Right hindlimb (tissue), 1 donor: ENCODE measurements at places on chromosomes 16 and 17.
A peak's percentile ranks its signal among the peaks of the same experiment; 100 is the strongest.

GRCh38 chr17:50638606-50638965 is 3.9 kb downstream of the ABCC3 start:
- DNase-seq, result no peak

DNA sequence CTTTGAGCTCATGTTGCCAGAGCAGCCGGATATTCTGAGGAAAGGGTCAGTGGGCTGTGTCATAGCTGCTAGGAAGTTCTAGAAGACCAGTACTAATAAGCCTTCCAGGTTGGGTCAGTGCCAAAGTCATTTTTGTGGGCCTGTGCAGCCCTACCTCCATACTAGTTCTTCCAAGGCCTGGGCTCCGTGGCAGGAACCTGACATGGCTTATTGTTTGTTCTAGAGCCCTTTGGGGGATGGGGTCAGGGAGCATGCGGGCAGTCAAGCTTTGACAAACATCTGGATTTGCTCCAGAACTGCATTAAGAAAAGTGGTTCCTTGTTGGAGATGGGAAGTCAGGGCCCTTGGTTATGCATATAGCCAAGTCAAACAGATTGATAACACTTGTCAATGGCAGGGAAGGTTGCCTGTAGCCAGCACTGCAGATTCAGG is 7.6 kb downstream of the ALKBH5 start:
- peak; percentile 49 for DNase-seq

DNA sequence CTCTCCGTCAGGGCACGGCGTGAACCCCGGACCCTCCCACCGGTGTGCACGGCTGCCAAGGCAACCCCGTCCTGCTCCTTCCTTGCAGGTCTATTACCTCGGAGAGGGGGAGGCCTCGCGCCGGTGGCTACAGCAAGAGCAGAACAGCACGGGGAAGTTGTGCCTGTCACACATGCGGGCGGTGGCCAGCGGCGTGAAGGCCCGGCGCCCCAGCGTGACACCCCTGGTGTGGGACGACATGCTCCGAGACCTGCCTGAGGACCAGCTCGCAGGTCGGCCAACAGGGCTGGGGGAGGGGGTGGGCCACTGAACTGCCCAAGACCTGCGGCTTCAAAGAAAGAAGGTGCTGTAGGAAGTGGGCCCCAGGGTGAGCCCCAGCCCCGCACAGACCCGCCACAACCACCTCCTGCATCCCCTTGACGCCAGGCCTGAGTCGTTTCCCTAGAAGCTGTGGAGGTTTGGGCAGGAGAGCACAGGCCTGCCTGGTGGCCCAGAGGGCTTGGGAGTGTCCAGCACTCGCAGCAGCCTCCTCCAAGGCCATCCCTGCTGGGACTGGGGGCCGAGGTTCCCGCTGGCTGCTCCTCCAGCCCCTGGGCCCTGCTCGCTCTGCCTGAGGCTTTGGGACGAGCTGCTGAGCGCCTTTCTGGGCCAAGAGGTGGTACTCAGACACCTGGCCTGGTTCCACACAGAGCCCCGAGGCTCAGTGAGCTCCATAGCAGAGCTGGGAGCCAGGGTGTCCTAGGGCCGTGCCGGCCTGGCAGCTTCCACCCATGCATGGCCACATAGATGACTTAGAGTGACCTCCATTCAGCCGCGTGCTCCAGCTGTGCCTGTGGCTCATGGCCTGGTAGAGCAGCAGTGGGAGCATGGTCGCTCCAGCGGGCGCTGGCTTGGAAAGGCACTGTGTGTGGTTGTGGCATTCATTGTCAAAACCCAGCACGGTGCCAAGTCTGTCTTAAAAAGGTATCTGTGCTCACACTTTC is 14.7 kb downstream of the CYBC1 start:
- DNase-seq, result no peak

DNA sequence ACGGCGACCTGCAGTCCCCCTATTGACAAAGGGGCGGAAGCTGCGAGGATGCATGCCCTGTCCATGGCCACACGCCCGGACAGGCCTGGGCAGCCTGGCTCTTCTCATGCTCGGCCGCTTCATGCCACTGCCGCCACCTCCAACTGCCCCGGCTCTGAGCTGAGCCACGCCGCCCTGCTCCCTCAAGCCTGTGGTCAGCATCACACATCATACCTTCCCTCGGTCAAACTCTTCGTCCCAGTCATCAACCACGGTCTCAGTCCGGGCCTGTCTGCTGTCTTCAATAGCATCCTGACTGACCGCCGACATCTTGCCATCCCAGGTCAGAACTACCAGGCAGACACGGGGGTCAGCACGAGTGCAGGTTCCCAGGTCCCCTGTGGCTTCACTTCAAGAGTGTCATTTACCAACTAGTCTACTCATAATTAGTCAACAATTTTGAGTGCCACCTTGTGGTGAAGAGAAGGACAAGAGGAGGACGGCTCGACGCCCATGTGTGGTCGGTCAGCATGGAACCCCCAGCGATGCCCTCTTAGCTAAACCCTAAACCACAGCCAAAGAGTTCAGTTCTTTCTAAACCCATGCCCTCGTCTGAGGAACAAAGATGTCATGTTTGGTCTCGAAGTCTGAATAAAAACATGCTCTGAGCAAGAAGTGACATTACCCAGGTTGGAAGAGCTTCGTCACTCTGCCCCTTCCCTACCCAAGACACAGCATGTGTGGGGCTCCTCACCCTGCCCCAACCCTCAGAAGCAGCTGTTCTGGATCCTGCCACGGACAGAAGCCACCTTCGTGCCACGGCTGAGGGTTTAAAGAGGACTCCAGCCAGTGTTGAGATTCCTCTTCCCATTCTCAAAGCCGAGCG is 16.9 kb upstream of the CYTH1 start:
- no peak for DNase-seq

- peak; percentile 48 for DNase-seq
Measured at GRCh38 chr16:75025761-75026160, 26.9 kb downstream of the ZNRF1 start.

- peak; percentile 31 for DNase-seq
Measured at GRCh38 chr16:12168074-12169000, 191.8 kb downstream of the SNX29 start.

DNA sequence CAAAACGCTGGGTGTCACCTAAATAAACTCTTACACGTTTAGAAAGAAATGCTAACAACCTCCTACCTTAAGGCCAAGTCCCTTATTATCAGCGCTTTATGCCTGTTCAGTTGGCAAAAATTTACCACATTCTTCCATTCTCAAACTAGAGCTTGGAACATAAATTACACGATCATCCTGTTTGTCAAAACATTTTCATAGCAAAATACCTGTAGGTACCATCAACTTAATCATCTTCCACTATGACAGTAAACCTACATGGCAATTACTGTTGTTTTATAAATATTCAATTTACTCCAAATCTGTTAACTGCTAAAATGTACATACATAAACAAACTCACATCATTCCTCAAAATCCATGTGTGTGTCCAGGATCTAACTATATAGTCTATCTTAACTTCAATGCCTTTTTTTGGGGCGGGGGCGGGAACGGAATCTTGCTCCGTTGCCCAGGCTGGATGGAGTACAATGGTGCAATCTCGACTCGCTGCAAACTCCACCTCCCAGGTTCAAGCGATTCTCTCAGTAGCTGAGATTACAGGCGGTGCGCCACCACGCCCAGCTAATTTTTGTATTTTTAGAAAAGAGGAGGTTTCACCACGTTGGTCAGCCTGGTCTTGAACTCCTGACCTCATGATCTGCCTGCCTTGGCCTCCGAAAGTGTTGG is 4.4 kb downstream of the RPL23 start:
- DNase-seq, result no peak

- peak; percentile 66 for DNase-seq
Measured at GRCh38 chr16:15874745-15875314, 13.6 kb downstream of the CEP20 start.

DNA sequence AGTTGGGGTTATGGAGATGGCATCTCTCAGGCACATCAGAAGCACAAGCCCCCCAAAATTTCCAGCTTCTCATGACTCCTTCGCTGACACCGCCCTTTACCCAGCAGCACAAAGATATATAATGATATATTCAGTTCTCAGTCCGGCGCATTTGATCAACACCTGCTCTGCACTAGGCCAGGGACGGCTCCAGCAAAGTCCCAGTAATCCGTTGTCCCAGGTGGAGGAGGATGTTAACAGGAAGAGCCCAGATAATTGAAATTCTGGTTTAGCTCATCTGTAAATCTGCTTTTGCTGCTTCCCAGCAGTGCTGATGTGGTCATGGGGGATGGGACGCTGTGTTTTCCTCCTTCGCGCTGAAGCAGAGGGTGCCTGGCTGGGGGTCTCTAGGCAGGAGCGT is 131.5 kb downstream of the OR1D5 start:
- no peak for DNase-seq

DNA sequence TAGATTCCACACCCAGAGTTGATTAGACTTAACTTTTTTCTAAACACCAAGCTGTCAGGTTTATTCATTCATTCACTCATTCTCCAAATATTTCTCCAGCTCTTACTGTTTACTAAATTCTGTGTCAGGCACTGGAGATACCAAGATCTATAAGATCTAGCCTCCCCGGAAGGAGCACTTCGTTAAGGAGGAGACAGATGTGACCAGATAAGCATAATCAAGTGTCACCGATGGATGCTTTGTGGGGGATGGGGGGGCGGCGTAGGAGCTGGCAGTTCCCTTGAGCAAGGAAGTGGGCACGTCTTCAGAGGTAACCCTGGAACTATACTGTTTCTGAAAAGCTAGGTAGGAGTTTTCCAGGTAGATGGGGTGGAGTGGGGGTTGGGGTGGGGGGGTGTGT is 3.8 kb upstream of the RPL26 start:
- no peak for DNase-seq

DNA sequence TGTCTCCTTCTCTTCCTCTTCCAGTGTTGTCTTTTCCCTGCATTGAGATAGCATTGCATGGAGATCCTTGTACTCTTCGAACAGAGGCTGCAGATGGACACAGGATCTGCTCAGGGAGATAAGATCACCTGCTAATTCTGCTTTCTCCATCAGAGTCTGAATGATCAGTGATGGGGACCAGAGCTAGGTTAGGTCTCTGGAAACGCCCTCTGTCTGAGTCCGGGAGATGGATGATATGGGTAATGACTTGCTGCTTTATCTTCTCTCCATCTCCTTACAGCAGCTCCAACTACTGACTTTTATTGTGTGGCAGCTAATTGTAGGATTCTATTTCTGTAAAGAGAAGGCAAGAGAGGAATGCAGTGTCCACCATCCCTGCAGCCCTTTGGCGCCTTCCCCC is 435.6 kb downstream of the WWOX start:
- no peak for DNase-seq

DNA sequence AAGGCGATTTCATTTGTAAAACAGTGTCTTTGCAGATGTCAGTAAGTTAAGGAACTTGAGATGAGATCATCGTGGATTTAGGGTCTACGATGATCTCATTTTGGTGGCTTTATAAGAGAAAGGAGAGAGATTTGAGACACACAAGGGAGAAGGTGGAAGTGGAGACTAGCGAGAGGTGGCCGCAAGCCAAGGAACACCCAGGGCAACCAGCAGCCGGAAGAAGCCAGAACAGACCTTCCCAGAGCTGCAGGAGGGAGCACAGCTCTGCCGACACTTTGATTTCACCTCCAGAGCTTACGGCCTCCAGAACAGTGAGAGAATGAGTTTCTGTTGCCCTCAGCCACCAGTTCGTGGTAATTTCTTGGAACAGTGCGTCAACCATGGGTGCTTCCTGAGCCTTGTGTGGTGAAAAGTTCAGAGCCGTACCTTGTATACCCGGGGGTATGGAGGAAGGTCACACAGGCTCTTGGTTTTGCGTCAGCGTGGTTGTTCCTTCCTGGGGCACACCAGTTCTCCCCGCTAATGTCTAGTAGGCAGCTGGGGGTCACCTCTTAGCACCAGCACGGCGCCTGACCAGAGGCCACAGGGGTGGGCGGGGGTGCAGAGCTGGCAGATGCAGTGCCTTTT is 12.9 kb upstream of the SEC14L1 start:
- peak; percentile 65 for DNase-seq

- no peak for DNase-seq
Measured at GRCh38 chr17:48513097-48513496, 17.7 kb downstream of the HOXB1 start.
